Chondrocyte (in vitro differentiated cells): ENCODE measurements at places on chromosomes 7 and 10. TPM values are rescaled to one million over a fixed set of nuclear protein-coding genes. Genes with fewer than 3 reads are reported as not detected.

Gene COL13A1
- 25.6 to 52.1 TPM (median 27.5 TPM) in 3 replicates for total RNA-seq

Gene OPALIN
- not detected in 3 replicates for total RNA-seq

Gene ASZ1
- not detected in 3 replicates for total RNA-seq

Gene GPC2
- total RNA-seq = 6.2 to 7.3 TPM (median 6.7 TPM) in 3 replicates

Gene TMEM196
- total RNA-seq = not detected in 3 replicates

Gene CYP3A4
- not detected in 3 replicates for total RNA-seq

Gene SAMD9L
- 6.8 to 22.5 TPM (median 6.9 TPM) in 3 replicates for total RNA-seq

Gene CALD1
- 1,623 to 1,979 TPM (median 1,941 TPM) in 3 replicates for total RNA-seq

Gene COA1
- 31.4 to 36.6 TPM (median 33.5 TPM) in 3 replicates for total RNA-seq

Gene LGI1
- 0.27 to 2.3 TPM (median 2.1 TPM) in 3 replicates for total RNA-seq

Gene ANKRD30A
- total RNA-seq = not detected in 3 replicates

Gene PNLIPRP2
- total RNA-seq = not detected in 3 replicates

DNA sequence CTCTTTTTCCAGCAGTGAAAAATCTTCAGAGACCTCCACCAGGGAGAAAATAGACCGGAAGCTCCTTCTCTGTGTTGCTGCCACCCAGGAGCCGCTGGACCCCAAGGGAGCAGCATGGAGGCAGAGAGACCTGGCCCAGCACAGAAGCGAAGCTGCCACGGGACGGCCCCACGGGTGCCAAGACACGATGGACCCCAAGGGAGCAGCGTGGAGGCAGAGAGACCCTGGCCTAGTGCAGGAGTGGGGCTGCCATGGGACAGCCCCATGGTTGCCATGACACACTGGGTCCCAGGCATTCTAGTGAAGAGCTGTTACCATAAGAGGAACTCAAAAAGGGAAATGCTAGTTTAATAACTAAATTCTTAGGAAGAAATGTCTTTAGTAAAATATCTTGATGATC is 186.3 kb downstream of the PTPRN2 start:
- no peaks in the 10 kb centered on the region for H3K36me3 ChIP-seq
- no peak overlapping the region for H3K27ac ChIP-seq
- H3K4me3 ChIP-seq = no peak overlapping the region
- no peaks in the 10 kb centered on the region for H3K4me1 ChIP-seq
- peaks cover 6% of the 10 kb centered on the region for H3K27me3 ChIP-seq
- peak; percentile 87 for DNase-seq

- H3K27ac ChIP-seq = peak overlapping the region; percentile 68
- H3K4me3 ChIP-seq = peak overlapping the region; percentile 50
- H3K27me3 ChIP-seq = no peaks in the 10 kb centered on the region
- H3K36me3 ChIP-seq = peaks cover 28% of the 10 kb centered on the region
Measured at GRCh38 chr7:134787720-134788119, 8.3 kb downstream of the CALD1 start.

GRCh38 chr7:133550145-133550544 is 297.3 kb downstream of the EXOC4 start:
- peaks cover 13% of the 10 kb centered on the region for H3K4me1 ChIP-seq
- no peaks in the 10 kb centered on the region for H3K36me3 ChIP-seq
- no peak for DNase-seq
- no peak overlapping the region for H3K4me3 ChIP-seq
- H3K27ac ChIP-seq = no peak overlapping the region

DNA sequence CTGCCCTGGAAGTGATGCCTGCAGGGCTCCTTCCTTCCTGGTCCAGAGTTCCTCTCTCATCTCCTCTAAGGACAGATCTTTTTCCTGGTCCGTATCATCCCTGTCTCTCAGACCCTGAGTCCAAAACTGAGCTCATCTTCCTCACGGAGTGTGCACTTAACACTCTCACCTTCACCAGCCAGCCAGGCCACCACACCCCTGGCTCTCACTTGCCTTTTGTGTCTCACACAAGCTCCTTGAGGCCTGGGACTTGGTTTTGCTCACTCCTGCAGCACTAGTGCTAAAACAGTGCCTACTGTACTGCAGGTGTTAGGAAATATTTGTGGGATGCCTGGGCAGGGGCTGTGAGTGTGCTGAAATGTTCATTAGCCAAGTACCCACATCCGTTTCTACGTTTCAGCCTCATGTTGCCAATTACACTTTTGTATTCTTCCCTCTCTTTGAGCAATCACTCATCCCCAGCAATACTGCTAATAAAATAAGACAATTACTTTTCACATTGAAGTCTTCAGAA is 21.4 kb upstream of the PARP12 start:
- H3K27me3 ChIP-seq = peaks cover 3% of the 10 kb centered on the region
- DNase-seq = no peak
- H3K4me1 ChIP-seq = peaks cover 5% of the 10 kb centered on the region
- no peak overlapping the region for H3K4me3 ChIP-seq
- H3K36me3 ChIP-seq = peaks cover 7% of the 10 kb centered on the region

GRCh38 chr7:33412331-33412730 is 283.0 kb downstream of the BBS9 start:
- H3K27ac ChIP-seq = no peak overlapping the region
- no peak for DNase-seq
- H3K4me1 ChIP-seq = no peaks in the 10 kb centered on the region
- no peaks in the 10 kb centered on the region for H3K27me3 ChIP-seq

GRCh38 chr7:100411101-100411500 is 17.4 kb downstream of the ZCWPW1 start:
- no peak overlapping the region for H3K4me3 ChIP-seq
- no peak for DNase-seq
- H3K27me3 ChIP-seq = peaks cover 1% of the 10 kb centered on the region
- no peaks in the 10 kb centered on the region for H3K36me3 ChIP-seq
- H3K27ac ChIP-seq = no peak overlapping the region

DNA sequence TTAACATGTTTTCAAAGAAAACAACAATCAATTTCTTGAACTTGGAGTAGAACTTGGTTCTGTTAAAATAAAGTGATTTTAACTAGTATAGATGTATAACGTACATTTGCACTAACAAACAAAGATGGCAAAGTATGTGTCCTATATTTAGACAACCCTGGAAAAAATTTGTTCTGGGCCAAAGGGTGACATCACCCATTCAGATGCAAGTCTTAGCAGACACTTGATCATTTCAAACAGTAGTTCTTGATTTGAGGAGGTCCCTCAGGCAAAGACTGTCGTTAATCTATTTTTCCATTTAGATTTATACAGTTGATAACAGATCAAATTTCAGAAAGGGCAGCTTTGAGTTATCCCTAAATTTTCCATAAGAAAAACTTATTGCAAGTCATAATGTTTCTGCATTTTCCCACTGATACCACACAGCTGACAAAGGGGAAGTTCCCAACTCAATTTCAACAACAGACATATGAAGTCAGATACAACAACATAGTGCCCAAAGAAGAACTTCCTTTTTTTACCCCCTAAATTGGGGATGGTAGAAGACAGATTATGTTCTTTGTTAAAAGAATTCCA is 5.2 kb downstream of the NMT2 start:
- no peak for DNase-seq
- H3K4me1 ChIP-seq = peaks cover 27% of the 10 kb centered on the region
- H3K4me3 ChIP-seq = no peak overlapping the region
- H3K27ac ChIP-seq = no peak overlapping the region
- H3K27me3 ChIP-seq = no peaks in the 10 kb centered on the region

DNA sequence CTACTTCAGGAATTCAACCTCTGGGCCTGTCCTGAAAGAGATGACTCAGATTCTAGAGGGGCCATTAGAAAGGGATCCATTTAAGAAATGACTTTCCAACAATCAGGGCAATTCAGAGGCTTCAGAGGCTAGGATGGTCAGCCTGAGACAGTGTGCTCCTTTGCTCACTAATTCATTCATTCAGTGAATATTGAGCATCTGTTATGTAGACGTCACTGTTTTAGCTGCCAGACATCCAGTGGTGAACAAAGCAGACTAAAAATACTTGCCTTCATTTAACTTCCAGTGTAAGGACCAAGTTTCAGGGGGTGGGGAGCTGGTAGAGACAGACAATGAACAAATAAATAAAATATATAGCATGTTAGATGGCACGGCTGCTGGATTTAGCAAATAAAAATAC is 1.6 kb downstream of the KIAA1217 start:
- no peak overlapping the region for H3K4me3 ChIP-seq
- H3K27ac ChIP-seq = no peak overlapping the region
- H3K36me3 ChIP-seq = no peaks in the 10 kb centered on the region
- no peak for DNase-seq

- no peak for DNase-seq
- H3K27ac ChIP-seq = no peak overlapping the region
- H3K27me3 ChIP-seq = no peaks in the 10 kb centered on the region
- H3K4me3 ChIP-seq = no peak overlapping the region
Measured at GRCh38 chr10:104026762-104027161, 58.9 kb downstream of the COL17A1 start.

- peaks cover 35% of the 10 kb centered on the region for H3K4me1 ChIP-seq
- H3K27ac ChIP-seq = no peak overlapping the region
- H3K4me3 ChIP-seq = no peak overlapping the region
- H3K27me3 ChIP-seq = no peaks in the 10 kb centered on the region
- no peak for DNase-seq
Measured at GRCh38 chr7:151657173-151657572, 137.5 kb upstream of the RHEB start.

- no peaks in the 10 kb centered on the region for H3K27me3 ChIP-seq
- peaks cover 4% of the 10 kb centered on the region for H3K36me3 ChIP-seq
Measured at GRCh38 chr10:113929522-113929921, 75.1 kb downstream of the NHLRC2 start.

DNA sequence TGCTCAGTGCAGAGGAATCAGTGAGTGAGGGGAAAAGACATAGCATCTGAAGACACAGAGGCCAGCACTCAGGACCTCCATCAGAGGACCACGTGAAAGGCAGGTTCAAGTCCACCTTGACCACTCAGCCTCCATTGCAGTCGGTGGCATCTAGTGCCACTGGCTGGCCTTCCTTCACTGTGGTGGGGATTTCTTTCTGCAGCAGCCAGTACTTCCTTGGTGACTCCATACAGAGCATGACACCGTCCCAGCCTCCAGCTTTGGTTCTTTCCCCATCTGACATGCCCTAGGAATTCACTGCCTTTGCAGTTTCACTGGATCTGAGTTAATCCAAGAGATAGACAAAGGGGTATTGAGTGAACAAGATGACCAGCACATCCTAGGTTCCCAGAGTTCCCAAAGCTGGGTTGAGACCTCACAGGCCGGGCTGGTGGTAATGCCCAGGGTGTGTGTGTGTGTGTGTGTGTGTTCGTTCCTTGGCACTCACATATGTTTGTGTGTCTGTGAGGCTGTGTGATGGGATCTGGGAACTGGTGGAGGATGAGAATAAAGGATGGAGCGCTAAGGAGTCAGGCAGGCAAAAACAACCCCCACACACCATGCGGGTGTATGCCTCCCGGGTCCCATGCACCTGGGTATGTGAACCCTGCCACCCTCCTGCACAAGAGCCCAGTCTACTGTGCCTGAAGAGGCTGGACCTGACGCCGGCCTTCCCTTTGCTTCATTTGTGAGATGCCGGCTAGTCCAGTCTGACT is 57.8 kb downstream of the SYPL1 start:
- H3K27me3 ChIP-seq = peaks cover 7% of the 10 kb centered on the region
- H3K4me3 ChIP-seq = no peak overlapping the region
- H3K4me1 ChIP-seq = peaks cover 12% of the 10 kb centered on the region
- H3K27ac ChIP-seq = no peak overlapping the region
- no peak for DNase-seq
- H3K36me3 ChIP-seq = no peaks in the 10 kb centered on the region

GRCh38 chr10:29584436-29584835 is 50.3 kb downstream of the SVIL start:
- no peaks in the 10 kb centered on the region for H3K27me3 ChIP-seq
- DNase-seq = peak; percentile 71
- peaks cover 57% of the 10 kb centered on the region for H3K4me1 ChIP-seq
- no peak overlapping the region for H3K27ac ChIP-seq
- H3K4me3 ChIP-seq = no peak overlapping the region
- H3K36me3 ChIP-seq = peaks cover 5% of the 10 kb centered on the region

DNA sequence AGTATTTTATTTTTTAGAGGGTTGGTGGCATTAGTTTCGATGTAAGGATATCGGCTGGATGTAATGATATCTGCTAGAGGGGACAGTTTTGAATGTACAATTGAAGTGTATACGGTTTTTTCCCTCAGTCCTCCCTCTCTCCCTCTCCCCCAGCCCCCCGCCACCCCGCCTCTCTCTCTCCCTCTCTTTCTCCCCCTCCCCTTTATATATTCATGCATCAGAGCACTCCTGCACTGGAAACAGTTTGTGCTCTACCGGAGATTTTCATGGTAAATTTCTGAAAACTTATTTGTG is 1.6 kb downstream of the GLCCI1 start:
- no peak overlapping the region for H3K4me3 ChIP-seq
- DNase-seq = no peak
- peaks cover 10% of the 10 kb centered on the region for H3K4me1 ChIP-seq
- H3K36me3 ChIP-seq = no peaks in the 10 kb centered on the region
- H3K27me3 ChIP-seq = no peaks in the 10 kb centered on the region
- no peak overlapping the region for H3K27ac ChIP-seq

- H3K4me1 ChIP-seq = peaks cover 3% of the 10 kb centered on the region
- no peaks in the 10 kb centered on the region for H3K27me3 ChIP-seq
- peaks cover 9% of the 10 kb centered on the region for H3K36me3 ChIP-seq
- no peak overlapping the region for H3K4me3 ChIP-seq
- no peak overlapping the region for H3K27ac ChIP-seq
Measured at GRCh38 chr7:93284908-93285307, 52.7 kb downstream of the VPS50 start.

DNA sequence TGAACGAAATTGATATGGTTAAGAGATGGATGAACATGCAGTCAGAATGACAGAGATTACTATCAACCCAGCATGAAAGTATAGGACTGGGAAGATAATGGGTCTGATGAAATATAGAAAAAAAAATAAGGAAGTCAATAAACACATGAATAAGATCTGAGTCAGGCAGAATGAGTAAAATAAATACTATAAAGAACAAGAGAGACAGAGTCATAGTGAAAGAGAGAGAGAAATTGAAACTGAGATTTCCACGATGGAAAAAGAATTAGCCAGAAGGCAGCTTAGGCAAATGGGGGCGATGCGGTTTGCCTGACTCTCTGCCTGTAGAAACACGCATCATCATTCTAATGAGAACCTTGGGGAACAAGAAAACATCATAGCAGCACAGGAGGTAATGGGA is 26.6 kb downstream of the SEMA3D start:
- H3K27me3 ChIP-seq = no peaks in the 10 kb centered on the region
- H3K4me3 ChIP-seq = no peak overlapping the region
- no peak for DNase-seq
- peaks cover 5% of the 10 kb centered on the region for H3K4me1 ChIP-seq
- H3K27ac ChIP-seq = no peak overlapping the region

- DNase-seq = no peak
- peaks cover 27% of the 10 kb centered on the region for H3K27me3 ChIP-seq
Measured at GRCh38 chr10:98077223-98077622, 46.8 kb upstream of the CRTAC1 start.

- no peak for DNase-seq
- no peaks in the 10 kb centered on the region for H3K36me3 ChIP-seq
- H3K4me1 ChIP-seq = no peaks in the 10 kb centered on the region
- H3K27ac ChIP-seq = no peak overlapping the region
- no peak overlapping the region for H3K4me3 ChIP-seq
- H3K27me3 ChIP-seq = no peaks in the 10 kb centered on the region
Measured at GRCh38 chr10:105981679-105982078, 1182.8 kb downstream of the SORCS1 start.

GRCh38 chr7:102205915-102206314 is 80.8 kb upstream of the SH2B2 start:
- no peaks in the 10 kb centered on the region for H3K27me3 ChIP-seq
- H3K27ac ChIP-seq = no peak overlapping the region
- H3K4me1 ChIP-seq = no peaks in the 10 kb centered on the region
- H3K4me3 ChIP-seq = no peak overlapping the region
- no peak for DNase-seq

- no peaks in the 10 kb centered on the region for H3K27me3 ChIP-seq
- H3K4me1 ChIP-seq = no peaks in the 10 kb centered on the region
- DNase-seq = no peak
- no peak overlapping the region for H3K27ac ChIP-seq
Measured at GRCh38 chr10:104894681-104895080, 253.6 kb downstream of the SORCS3 start.

- no peaks in the 10 kb centered on the region for H3K4me1 ChIP-seq
- H3K27ac ChIP-seq = no peak overlapping the region
- no peak overlapping the region for H3K4me3 ChIP-seq
- H3K27me3 ChIP-seq = no peaks in the 10 kb centered on the region
- peaks cover 17% of the 10 kb centered on the region for H3K36me3 ChIP-seq
Measured at GRCh38 chr10:72509206-72509799, 116.6 kb downstream of the MICU1 start.
